ENCODE measurements at places on chromosomes 5 and 9.

- DNase-seq = peak; percentile 28
Observed at GRCh38 chr5:135437796-135438560, 9.2 kb downstream of the DCANP1 start.

DNA sequence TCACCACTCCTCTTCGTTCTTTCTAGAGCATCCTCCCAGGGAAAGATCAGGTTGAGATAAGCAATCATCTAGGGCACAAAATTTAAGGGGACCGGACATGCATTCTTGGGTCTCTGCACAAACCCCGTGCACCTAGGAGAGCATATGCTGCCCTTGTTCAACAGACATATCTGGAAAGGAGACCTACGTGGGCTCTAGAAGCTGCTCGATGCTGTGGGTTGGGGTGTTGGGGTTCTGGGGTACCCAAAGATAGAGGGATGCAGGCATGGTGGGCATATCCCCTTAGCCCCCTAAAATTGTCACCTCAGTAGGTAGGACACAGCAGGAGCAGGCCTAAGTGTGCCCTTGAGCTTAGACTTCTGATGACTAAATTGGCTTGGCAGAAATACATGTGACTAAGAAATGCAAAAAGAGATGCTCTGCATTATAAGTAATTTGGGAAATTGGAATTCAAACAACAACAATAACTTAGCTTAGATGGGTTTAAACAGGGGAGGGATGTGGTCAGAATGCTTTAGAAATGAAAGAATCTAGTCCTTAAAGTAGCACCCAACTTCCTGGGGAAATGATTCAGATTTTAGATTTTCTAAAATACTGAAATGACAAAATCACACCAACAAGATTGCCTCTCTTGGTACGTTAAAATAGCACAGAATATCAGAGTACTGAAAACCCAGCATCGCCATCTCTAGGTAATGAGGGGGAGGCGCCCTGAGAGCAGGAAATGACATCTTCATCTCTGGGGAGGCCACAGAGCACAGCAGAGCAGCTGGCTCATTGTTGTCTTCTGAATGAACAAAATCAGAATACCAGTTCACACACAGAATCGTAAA, 172.3 kb downstream of the GNA14 start:
- no peak for DNase-seq

DNA sequence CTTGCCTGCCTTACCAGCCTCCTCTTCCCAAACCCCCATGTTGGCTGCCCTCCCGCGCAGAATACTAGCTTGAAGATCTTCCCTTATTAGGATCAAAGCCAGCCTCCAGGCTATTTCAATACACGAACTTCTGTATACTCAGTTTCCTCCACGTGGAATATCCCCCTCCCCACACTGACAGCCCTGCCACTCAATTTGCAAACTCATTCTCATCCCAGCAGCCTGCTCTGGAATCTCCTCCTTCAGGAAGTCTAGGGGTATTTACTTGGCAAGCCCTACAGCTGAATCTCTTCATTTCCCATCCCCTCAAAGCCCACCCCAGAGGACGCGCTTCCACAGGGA, 157.0 kb upstream of the SMIM23 start:
- DNase-seq = no peak

- no peak for DNase-seq
Observed at GRCh38 chr9:106921341-106921899, 58.5 kb downstream of the ZNF462 start.

GRCh38 chr5:150441813-150442698, 7.5 kb downstream of the RPS14 start:
- DNase-seq = no peak

GRCh38 chr5:10524376-10525123, 39.3 kb upstream of the ANKRD33B start:
- peak; percentile 74 for DNase-seq

DNA sequence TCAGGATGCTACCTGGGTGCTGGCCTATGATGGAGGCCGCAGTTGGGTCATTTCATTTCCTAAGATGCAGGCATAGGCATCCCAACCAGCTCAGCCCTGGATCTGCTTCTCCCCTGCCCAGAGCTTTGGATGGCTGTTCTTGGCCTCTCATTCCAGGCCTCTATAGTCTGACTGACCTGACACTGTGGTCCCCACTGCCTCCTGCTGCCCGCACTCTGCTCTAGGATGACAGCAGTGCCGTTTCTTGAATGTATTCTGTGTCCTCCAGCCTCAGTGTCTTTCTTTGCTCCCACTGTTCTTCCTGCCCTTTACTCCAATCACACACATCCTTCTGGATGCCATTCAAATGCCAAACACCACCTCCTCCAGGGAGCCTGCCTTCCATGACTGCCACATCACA, 235.7 kb downstream of the HSPA4 start:
- DNase-seq = peak; percentile 39

- peak; percentile 97 for DNase-seq
Observed at GRCh38 chr5:37668524-37669047, 171.3 kb downstream of the GDNF start.
